ENCODE measurements at places on chromosomes 7 and 10.

DNA sequence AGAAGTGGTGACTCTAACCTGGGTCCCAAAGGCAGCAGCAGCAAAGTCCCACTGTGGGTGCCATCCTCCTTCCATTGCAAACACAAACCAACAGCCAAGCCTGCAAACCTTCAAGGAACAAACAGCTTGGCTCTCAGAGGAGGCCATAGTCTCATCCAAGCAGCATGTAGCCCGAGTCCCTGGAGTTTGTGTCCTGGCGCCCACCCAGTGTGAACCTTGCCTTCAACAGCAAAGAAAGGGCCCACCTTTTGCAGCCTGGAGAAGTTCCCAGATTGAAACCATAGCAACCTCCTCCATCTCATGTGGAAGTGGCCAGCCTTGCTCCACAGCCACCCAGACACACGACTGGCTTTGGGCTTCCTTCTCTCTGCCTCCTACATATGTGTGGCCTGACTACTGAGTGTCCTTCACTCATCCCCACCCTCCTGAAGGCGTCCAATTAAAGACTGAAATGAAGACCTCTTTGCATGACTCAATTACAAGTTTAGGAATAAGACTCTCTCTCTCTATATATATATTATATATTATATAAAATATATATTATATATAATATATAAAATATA is 106.1 kb downstream of the C10orf90 start:
- no peak overlapping the region for H3K27ac ChIP-seq
- no peaks in the 10 kb centered on the region for H3K36me3 ChIP-seq
- DNase-seq = no peak
- H3K4me3 ChIP-seq = no peak overlapping the region

DNA sequence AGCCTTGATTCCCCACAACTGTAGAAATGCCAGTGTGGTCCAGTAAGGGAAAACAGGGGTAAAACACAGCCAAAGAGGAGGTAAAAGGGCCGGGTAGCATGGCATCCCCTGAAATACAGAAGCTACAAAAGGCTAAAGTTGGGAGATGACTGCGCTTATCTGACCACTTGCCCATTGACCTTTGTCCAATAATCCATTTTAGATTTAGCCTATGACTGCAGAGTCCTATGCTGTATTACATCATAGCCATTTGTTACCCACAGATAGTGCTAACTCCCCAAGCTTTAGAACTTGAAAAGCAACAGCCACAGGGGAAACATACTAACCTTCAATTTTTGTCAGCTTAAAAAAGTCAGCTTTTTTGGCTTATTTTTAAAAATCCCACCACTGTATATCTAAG is 26.2 kb downstream of the MTPN start:
- peaks cover 27% of the 10 kb centered on the region for H3K4me1 ChIP-seq
- no peak for DNase-seq
- no peak overlapping the region for H3K4me3 ChIP-seq

DNA sequence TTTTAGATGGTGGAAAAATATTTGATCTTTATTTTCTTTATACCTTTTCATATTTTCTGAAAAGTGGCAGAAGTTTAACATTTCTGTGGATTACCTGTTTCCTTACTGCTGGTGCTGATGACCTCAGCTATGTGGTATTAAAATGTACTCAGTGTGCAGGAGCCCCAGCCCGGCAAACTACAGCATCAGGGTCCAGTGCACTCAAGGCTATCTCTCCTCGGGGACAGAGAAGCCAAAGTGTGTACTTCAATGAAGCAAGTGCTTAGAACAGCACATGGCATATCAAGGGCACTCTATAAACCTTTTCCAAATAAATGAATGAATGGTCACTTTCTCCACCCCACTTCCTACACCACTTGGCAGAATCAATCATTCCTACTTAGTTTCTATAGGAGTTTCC is 111.8 kb downstream of the HIP1 start:
- H3K27ac ChIP-seq = no peak overlapping the region
- peaks cover 6% of the 10 kb centered on the region for H3K36me3 ChIP-seq
- H3K27me3 ChIP-seq = no peaks in the 10 kb centered on the region
- no peak overlapping the region for H3K4me3 ChIP-seq
- no peak for DNase-seq
- no peaks in the 10 kb centered on the region for H3K4me1 ChIP-seq

GRCh38 chr7:108146070-108146842 is 16.1 kb upstream of the LAMB4 start:
- H3K4me1 ChIP-seq = no peaks in the 10 kb centered on the region
- peak; percentile 48 for DNase-seq
- no peaks in the 10 kb centered on the region for H3K36me3 ChIP-seq
- peaks cover 10% of the 10 kb centered on the region for H3K27me3 ChIP-seq

GRCh38 chr10:60937022-60937421 is 7.0 kb downstream of the RHOBTB1 start:
- H3K36me3 ChIP-seq = no peaks in the 10 kb centered on the region
- no peaks in the 10 kb centered on the region for H3K4me1 ChIP-seq

- H3K4me1 ChIP-seq = peaks cover 48% of the 10 kb centered on the region
- DNase-seq = no peak
- no peak overlapping the region for H3K4me3 ChIP-seq
- no peak overlapping the region for H3K27ac ChIP-seq
- no peaks in the 10 kb centered on the region for H3K36me3 ChIP-seq
Observed at GRCh38 chr10:5697342-5697741, 12.7 kb downstream of the TASOR2 start.

GRCh38 chr7:1220977-1221745 is 11.5 kb upstream of the UNCX start:
- DNase-seq = no peak
- no peaks in the 10 kb centered on the region for H3K36me3 ChIP-seq
- H3K4me3 ChIP-seq = no peak overlapping the region
- H3K27me3 ChIP-seq = peaks cover 54% of the 10 kb centered on the region
- no peaks in the 10 kb centered on the region for H3K4me1 ChIP-seq
- no peak overlapping the region for H3K27ac ChIP-seq

- no peak overlapping the region for H3K4me3 ChIP-seq
- no peak for DNase-seq
- H3K27ac ChIP-seq = no peak overlapping the region
- H3K4me1 ChIP-seq = no peaks in the 10 kb centered on the region
Observed at GRCh38 chr10:69491611-69492010, 40.3 kb downstream of the TSPAN15 start.

DNA sequence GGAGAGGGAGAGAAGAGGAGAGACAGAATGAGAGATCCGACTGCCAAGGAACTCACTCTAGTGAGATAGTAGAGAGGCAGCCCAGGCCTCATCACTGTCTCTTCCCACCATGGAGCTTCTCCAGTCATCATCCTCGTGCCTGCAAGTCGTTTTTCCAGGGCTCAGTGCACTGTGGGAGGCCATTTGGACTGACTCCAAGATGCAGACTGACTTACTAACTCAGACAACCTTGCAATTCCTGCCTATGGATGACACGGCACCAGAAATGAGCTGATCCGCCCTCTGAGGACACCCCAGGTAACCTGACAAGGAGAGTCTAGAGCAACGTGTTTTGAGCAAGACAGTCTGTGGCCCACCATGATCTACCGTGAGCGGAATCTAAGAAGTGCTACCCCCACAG is 154.9 kb downstream of the GLI3 start:
- no peak for DNase-seq
- H3K4me3 ChIP-seq = no peak overlapping the region
- no peak overlapping the region for H3K27ac ChIP-seq
- no peaks in the 10 kb centered on the region for H3K36me3 ChIP-seq

DNA sequence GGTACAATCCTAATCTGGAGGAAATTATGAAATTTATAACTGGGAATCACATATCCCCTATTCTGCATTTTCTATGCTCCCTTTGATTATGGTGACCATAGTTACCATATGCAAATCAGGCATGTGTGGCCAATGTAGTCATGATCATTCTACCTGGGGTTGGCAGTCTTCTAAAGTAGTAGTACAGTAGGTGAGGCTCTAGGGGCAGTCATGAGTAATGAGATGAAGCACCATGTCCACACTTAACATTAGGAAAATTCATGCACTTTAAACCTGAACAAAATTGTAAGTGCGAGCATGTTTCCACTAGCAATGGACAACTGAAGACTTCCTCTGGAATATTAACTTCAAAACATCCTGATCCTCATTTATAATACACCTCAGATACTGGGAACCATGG is 545.9 kb downstream of the SUGCT start:
- no peaks in the 10 kb centered on the region for H3K4me1 ChIP-seq
- no peak overlapping the region for H3K27ac ChIP-seq
- no peaks in the 10 kb centered on the region for H3K27me3 ChIP-seq
- no peak for DNase-seq
- no peak overlapping the region for H3K4me3 ChIP-seq
- no peaks in the 10 kb centered on the region for H3K36me3 ChIP-seq

GRCh38 chr10:121524157-121524817 is 74.0 kb downstream of the FGFR2 start:
- no peak overlapping the region for H3K27ac ChIP-seq
- H3K4me1 ChIP-seq = peaks cover 3% of the 10 kb centered on the region
- peaks cover 6% of the 10 kb centered on the region for H3K27me3 ChIP-seq
- no peak overlapping the region for H3K4me3 ChIP-seq
- no peak for DNase-seq

DNA sequence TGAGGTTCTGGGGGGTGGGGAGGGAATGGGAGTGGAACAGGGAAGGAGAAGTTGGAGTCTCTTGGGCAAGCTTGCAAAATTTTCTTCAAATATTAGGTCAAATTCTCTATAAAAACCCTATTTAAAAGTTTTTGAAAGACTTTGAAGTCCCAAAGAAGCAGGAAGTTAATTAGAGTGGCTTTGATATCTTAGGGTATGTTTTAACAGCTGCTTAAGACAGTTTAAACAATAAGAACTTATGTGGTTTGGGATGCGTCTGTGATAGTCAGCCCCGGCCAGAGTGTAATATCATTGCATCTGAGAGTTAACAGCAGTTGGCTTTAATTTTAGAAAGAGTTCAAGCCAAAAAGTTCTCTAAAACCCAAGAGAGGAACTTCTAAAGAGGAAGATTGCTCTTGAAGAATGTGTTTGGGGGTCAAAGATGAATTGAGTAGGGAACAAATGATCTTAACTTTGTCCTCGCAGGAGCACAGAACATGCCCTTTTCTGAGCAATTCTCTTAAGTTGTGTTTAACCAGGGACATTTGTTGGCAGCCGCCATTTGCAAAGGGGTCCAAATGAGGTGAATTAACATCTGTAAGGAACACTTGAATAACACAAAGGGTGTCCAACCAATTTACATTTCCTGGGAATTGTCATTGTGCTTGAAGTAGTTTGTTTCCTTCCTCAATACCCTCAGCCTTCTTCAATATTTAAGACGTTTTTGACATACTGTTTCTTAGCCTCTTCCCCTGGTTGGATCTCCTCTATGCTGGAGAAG is 182.4 kb downstream of the PTEN start:
- no peak for DNase-seq
- no peak overlapping the region for H3K27ac ChIP-seq
- H3K4me1 ChIP-seq = peaks cover 4% of the 10 kb centered on the region
- no peaks in the 10 kb centered on the region for H3K36me3 ChIP-seq

- H3K27me3 ChIP-seq = no peaks in the 10 kb centered on the region
- H3K36me3 ChIP-seq = peaks cover 37% of the 10 kb centered on the region
- H3K4me1 ChIP-seq = peaks cover 76% of the 10 kb centered on the region
Observed at GRCh38 chr7:114997487-114998404, 75.9 kb downstream of the MDFIC start.

DNA sequence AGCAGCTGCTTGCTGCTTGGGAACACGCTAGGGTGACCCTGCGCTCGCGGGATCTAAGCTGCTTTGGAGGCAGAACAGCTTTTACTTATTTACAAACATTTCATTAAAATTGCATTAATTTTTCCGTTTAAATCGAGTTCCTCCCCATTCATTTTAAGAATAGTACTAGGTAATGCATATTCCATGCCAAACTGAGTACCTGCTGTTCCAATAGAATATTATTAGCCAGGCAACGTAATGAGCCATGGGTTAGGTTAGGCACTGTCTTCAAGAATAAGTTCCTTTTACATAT is 860 bp downstream of the EXOC6 start:
- peak overlapping the region; percentile 80 for H3K4me3 ChIP-seq
- H3K27me3 ChIP-seq = no peaks in the 10 kb centered on the region
- no peak for DNase-seq
- H3K4me1 ChIP-seq = peaks cover 41% of the 10 kb centered on the region
- peak overlapping the region; percentile 49 for H3K27ac ChIP-seq

GRCh38 chr10:116099023-116099420 is 174.0 kb downstream of the GFRA1 start:
- no peaks in the 10 kb centered on the region for H3K36me3 ChIP-seq
- no peak overlapping the region for H3K4me3 ChIP-seq
- no peak overlapping the region for H3K27ac ChIP-seq
- no peak for DNase-seq
- no peaks in the 10 kb centered on the region for H3K27me3 ChIP-seq
- H3K4me1 ChIP-seq = no peaks in the 10 kb centered on the region

- DNase-seq = no peak
- no peaks in the 10 kb centered on the region for H3K4me1 ChIP-seq
- H3K27me3 ChIP-seq = peaks cover 14% of the 10 kb centered on the region
- H3K4me3 ChIP-seq = no peak overlapping the region
- no peak overlapping the region for H3K27ac ChIP-seq
Observed at GRCh38 chr10:10942441-10942840, 75.2 kb upstream of the CELF2 start.

GRCh38 chr10:24396396-24396795 is 187.5 kb downstream of the KIAA1217 start:
- peaks cover 29% of the 10 kb centered on the region for H3K27me3 ChIP-seq
- H3K27ac ChIP-seq = no peak overlapping the region
- no peak overlapping the region for H3K4me3 ChIP-seq

- no peak overlapping the region for H3K27ac ChIP-seq
- no peak overlapping the region for H3K4me3 ChIP-seq
- H3K27me3 ChIP-seq = no peaks in the 10 kb centered on the region
- H3K36me3 ChIP-seq = no peaks in the 10 kb centered on the region
- DNase-seq = no peak
Observed at GRCh38 chr10:36640626-36641025, 484.8 kb upstream of the ANKRD30A start.
